ENCODE measurements at places on chromosomes 12 and 14.

- DNase-seq, result no peak
Measured at GRCh38 chr12:120110550-120111501, 5.7 kb downstream of the RAB35 start.

- no peak for DNase-seq
Measured at GRCh38 chr12:7113389-7113871, 4.4 kb upstream of the C1RL start.

- DNase-seq, result no peak
Measured at GRCh38 chr12:43396671-43397070, 155.3 kb downstream of the ADAMTS20 start.

DNA sequence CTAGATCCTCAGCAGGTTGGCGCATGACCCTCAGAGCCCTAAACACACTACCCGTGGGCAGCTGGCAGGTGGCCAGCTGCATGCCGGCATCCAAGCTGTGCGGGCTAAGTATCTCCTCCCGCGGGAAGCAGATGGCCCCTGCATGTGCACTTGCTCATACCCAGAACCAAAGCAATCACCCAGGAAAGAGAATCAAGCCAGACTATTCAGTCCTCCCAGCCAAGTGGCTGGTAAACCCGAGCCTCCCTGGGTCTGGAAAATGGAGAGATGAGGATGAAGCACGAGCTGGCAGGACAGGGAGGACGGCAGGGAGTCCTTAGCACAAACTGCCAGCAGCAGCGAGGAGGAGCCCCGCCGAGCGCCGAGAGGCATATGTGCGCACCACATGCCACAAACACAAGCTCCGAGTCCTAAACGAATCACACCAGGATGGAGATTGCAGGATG is 139.7 kb downstream of the RIMBP2 start:
- DNase-seq, result no peak

- DNase-seq, result no peak
Measured at GRCh38 chr12:42343721-42344120, 17.8 kb downstream of the PPHLN1 start.

GRCh38 chr12:12891080-12891880 is at the start of gene GPRC5A:
TSS of gene GPRC5A (plus strand) at chr12:12891562. CDS start at chr12:12908250, 16,688 bp downstream.
- DNase-seq, result peak; percentile 99

DNA sequence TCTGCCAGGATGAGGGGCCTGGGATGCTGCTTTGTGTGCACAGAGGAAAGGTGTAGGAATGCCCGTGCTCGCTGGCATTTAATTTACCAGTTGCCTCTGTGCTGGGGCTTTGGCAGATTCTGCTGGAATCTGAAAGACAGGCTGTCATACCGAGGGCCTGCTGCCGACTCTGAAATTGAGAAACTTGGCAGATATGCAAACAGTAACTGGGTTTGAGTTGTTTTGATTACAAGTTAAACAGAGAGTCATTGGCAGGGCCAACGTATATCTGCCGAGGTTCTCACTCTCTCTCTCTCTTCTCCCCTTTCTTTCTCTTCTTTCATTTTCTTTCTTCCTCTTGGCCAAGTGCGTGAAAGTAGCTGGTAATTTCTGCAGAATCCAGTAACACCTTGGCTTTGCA is 618.7 kb downstream of the VRK1 start:
- no peak for DNase-seq

DNA sequence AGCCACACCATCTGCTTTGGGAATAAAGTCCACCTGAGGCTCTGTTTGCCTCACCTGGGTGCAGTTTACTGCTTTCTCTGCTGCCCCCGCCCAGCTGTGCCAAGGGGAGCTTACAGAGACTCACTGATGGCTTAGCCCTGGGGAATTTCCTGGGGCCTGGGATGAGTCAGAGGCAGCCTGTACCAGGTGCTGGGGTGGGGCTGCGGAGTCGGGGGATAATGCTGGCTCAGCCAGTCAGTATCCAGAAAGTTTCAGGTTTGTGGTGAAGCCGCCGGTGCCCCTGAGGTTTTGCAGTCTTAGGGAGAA is 22.3 kb downstream of the PLEKHG3 start:
- no peak for DNase-seq

DNA sequence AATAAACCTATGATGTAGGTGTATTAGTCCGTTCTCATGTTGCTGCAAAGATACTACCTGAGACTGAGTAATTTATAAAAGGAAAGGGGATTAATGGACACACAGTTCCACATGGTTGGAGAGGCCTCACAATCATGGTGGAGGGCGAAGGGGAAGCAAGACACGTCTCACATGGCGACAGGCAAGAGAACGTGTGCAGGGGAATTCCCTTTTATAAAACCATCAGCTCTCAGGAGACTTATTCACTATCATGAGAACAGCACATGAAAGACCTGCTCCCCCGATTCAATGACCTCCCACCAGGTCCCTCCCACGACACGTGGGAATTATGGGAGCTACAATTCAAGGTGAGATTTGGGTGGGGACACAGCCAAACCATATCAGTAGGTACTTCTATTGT is 58.7 kb upstream of the DICER1 start:
- no peak for DNase-seq

DNA sequence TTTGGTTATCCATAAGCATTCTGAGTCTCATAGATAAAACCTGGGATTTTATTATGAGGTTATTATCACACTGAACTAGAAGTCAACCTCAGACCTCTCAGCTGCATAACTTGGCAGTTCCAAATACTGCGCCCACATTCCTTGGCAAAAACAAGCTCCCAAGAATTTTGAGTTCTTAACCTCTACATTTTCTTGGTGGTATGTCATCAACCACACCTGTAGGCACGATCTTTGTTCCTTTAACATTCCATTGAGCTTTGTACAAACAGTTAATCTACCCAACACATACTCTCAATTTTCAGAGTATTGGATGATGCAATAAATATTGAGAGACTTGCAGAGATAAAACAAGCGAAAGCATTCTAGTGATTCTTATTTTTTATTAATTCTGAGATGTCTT is 371.8 kb upstream of the PRICKLE1 start:
- peak; percentile 90 for DNase-seq

DNA sequence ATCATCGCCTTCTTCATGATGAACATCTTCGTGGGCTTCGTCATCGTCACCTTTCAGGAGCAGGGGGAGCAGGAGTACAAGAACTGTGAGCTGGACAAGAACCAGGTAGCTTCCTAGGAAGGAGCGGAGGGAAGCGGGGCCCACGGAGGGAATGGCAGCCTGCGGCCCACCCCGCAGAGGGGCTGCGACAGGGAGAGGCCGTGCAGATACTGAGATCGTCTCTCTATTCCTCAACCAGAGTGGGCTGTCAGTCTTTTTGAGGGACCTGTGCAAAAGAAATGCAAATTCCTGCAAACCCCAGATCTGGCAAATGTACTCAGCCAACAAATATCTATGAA is 186.2 kb upstream of the FKBP4 start:
- DNase-seq, result no peak

- no peak for DNase-seq
Measured at GRCh38 chr12:45989287-45989686, 1.1 kb downstream of the SCAF11 start.

DNA sequence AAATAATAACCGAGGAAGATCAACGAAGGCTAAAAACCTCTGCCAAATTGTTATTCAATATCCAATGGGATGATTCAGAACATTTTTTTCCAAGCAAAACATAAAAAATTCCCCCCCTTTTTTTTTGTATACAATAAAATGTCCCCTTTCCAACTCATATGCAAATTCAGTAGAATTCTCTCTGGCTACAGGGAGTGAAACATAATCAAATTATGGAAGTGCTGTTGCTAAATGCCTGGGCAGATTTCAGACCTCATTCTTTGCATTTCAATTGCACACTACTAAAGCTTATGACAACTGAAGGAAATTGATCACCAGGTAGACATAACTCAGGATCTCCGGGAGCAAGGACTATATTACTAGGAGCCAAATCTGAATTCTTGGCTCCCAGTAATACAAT is 51.0 kb downstream of the LMNTD1 start:
- no peak for DNase-seq

DNA sequence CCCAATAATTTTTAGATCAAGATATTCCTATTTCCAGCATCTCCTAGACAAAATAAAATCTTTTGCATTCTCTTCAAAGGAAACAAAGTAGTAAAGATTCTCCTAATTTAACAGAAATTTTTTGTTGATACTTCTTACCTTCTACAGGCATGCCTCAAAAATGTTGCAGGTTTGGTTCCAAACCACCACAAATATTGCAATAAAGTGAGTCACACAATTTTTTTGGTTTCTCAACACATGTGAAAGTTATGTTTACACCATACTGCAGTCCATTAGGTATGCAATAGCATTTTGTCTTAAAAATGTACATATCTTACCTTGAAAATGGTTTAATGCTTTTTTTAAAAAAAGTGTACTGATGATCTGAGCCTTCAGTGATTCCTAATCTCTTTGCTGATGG is 65.6 kb upstream of the USP15 start:
- no peak for DNase-seq

DNA sequence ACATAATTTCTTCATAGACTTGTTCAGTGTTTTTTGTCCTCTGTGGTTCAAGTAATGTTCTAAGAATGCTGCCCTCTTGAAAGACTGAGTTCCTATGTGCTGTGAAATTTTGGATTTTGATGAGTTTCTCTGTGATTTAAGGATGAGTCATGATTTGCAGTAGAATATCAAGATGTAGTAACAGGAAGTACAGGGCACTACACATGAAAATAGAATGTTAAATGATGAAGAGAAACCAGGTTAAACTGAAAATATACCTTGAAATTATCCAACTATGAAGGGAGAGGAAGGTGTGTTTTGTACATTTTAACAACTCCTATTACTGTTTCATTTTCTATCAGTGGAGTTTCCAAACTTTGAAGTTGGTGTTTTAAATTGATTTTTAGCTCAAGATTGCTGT is 4.8 kb downstream of the ELK3 start:
- DNase-seq, result peak; percentile 80

GRCh38 chr14:85702191-85702590 is 172.2 kb downstream of the FLRT2 start:
- DNase-seq, result no peak

GRCh38 chr12:79765157-79765556 is 74.4 kb upstream of the PAWR start:
- DNase-seq, result no peak

DNA sequence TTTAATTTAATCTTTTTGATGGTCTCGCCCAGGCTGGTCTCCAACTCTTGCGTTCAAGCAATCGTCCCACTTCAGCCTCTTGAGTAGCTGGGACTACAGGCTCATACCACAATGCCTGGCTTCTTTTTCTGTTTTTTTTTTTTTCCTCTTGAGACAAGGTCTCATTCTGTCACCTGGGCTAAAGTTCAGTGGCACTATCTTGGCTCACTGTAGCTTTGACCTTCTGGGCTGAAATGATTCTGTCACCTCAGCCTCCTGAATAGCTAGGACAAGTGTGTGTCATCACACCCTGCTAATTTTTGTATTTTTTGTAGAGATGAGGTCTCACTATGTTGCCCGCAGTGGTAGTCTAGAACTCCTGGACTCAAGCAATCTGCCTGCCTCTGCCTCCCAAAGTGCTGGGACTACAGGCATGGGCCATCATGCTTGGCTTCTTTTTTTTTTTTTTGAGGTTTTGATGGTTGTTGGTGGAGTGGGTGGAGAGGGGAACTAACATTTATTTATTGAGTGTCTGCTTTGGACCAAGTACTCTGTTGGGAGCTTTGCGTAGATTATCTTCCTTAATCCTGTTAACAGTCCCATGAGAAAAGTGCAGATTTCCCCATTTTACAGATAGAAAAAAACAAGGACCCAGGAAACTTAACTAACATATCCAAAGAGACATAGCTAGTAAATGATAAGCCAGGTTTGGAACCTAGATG is 102.0 kb downstream of the DIP2B start:
- no peak for DNase-seq

GRCh38 chr12:49964849-49965624 is 3.4 kb downstream of the AQP5 start:
- DNase-seq, result no peak

DNA sequence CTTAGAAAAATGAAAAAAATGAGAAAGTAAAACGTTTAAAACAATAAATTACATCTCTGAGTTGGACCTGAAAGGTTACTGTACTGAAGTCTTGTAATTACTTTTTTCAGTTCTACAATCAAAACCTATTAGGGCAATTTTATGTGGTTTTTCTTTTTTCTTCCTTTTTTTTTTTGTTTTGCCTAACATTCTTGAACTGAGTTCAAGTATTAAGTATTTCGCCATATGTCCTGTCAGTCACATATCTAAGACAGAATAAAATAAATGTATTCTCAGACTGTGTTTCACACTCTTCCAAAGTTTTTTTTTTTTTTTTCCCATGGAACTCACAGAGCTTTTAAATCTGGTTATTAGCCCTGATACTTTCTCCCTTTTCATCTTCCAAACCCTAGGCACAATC is 172.0 kb downstream of the BCAT1 start:
- DNase-seq, result no peak

- DNase-seq, result no peak
Measured at GRCh38 chr12:31021181-31021580, 52.5 kb upstream of the DDX11 start.

DNA sequence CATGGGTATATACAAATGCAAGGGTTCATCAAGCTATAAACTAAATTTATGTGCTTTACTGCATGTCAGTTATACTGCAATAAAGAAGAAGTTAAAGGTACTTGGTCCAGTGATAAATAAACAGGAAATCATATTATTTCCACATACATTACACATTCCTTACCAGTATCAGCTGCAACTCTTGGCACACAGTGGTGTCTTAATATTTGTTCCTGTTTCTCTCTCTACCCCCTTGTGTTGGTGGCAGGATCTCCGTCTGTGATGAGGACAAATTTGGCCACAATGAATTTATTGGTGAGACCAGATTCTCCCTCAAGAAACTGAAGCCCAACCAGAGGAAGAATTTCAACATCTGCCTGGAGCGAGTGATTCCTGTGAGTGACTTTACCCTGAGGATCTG is 19.2 kb upstream of the OAS1 start:
- DNase-seq, result no peak

DNA sequence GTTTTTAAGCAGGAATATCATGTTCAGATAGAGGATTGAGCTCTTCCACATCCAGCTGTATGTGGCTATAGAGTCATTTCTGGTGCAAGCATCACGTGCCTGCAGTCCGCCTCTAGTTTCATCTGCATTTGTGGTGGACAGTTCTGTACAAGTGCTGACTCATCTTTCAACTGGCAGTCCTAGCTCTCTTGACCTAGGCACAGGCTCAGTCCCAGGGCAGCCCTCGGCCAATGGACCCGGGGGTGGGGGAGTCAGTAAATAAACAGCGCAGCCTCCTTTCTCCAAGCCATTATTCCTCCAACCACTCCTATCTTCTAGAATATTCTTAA is 41.8 kb upstream of the FRMD6 start:
- DNase-seq, result no peak

GRCh38 chr12:105228494-105228893 is 7.5 kb downstream of the APPL2 start:
- no peak for DNase-seq
